ENCODE measurements at places on chromosomes 4 and X. TPM values are rescaled to one million over a fixed set of nuclear protein-coding genes. Genes with fewer than 3 reads are reported as not detected.
A peak's percentile ranks its signal among the peaks of the same experiment; 100 is the strongest.

SSX2B gene
- total RNA-seq = not detected

MAGEC3 gene
- not detected for total RNA-seq

PHOX2B gene
- total RNA-seq = not detected

TLR1 gene
- 0.42 TPM for total RNA-seq

TEX13D gene
- not detected for total RNA-seq

IGFBP7 gene
- total RNA-seq = 3,484 TPM

ANXA10 gene
- not detected for total RNA-seq

ASB12 gene
- not detected for total RNA-seq

AMOT gene
- total RNA-seq = 7.2 TPM

GRCh38 chr4:45004847-45005565 lies 278.6 kb upstream of the GNPDA2 start:
- DNase-seq = no peak

DNA sequence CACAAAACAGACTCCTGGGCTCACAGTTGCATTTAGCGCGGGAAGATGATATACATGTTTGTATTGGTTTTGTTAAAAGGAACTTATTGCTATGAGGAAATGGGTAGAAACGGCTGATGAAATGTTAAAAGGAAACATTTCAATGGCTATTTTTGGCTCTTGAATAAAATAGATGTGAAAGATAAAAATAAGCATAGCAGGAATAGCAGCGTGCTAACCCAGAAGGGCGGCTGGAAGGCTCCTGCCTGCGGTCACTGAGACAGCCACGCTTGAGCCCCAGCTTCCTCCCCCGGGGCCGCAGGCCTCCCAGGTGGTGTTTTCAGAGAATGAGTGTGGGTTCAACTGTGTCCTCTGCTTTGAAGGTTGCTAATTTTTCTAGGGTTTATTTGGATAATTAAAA lies 35.0 kb upstream of the CLCN4 start:
- no peak for DNase-seq

DNA sequence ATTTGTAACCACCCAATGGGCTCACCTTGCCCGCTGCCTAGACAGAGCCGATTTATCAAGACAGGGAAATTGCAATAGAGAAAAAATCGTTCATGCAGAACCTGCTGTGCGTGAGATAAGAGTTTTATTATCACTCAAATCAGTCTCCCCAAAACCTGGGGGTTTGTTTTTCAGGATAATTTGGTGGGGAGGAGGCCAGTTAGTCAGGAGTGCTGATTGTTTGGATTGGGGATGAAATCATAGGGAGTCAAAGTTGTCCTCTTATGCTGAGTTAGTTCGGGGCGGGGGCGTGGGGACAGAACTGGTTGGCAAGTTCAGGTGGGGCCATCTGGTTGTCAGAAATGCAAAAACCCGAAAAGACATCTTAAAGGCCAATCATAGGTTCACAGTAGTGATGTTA lies 203.0 kb downstream of the MAB21L2 start:
- no peak for DNase-seq

DNA sequence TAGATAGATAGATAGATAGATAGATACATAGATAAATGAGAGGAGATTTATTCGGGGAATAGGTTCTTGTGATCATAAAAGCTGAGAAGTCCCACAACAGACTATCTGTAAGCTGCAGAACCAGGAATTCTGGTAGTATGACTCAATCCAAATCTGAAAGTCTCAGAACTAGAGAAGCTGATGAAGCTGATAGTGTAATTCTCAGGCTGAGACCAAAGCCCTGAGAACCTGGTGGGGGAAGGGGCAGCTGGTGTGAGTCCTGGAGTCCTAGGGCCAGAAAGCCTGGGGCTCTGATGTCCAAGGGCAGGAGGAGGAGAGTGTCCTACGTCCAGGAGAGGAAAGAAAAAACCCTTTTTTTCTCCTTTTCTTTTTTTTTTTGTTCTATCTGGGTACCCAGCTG lies 8.0 kb upstream of the BANK1 start:
- no peak for DNase-seq

GRCh38 chrX:41339148-41339547 lies 5.2 kb downstream of the DDX3X start:
- DNase-seq = no peak

- DNase-seq = peak; percentile 34
Measured at GRCh38 chrX:1205681-1206611, 6.5 kb downstream of the CRLF2 start.

GRCh38 chr4:102301167-102301566 lies 44.1 kb downstream of the SLC39A8 start:
- no peak for DNase-seq

- no peak for DNase-seq
Measured at GRCh38 chr4:152981842-152982241, 45.7 kb downstream of the FHDC1 start.

DNA sequence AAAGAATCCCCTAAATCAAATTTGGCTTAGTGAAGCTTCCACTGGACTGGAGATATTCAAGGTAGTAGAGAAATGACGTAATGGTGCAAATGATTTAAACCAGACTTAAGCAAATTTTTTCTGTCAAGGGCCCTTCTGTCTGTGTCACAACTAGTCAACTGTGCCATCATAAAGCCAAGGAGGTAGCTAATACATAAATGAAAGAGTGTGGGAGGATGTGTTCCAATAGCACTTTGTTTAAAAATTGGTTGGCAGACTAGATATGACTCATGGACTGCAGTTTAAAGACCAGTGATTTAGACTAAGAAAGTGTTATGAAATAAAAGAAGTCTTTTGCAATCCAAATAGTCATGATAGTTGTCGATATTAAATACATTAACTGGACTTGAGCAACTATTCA lies 24.3 kb upstream of the TEX13C start:
- DNase-seq = no peak

DNA sequence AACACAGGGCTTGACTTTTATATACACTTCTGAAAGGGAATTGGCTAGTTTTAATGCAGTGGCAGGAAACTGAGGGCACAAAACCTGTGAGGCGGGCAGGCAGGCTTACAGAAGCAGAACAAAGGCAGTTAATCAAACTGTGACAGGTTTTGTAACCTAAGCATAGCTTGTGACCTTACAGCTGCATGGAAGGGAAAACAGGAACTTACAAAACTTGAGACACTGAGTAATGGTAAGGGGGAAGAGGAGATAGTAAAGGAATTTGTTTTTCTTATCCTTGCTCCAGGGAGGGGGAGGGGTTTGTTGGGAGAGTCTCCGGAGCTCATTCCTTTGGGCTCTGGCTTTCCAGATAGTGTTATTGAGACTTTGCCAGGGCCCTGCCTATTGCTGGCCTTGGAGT lies 55.6 kb downstream of the SLITRK4 start:
- DNase-seq = no peak

GRCh38 chr4:55663145-55663544 lies 27.0 kb upstream of the NMU start:
- no peak for DNase-seq

- DNase-seq = no peak
Measured at GRCh38 chrX:109848461-109849050, 115.5 kb upstream of the ACSL4 start.

DNA sequence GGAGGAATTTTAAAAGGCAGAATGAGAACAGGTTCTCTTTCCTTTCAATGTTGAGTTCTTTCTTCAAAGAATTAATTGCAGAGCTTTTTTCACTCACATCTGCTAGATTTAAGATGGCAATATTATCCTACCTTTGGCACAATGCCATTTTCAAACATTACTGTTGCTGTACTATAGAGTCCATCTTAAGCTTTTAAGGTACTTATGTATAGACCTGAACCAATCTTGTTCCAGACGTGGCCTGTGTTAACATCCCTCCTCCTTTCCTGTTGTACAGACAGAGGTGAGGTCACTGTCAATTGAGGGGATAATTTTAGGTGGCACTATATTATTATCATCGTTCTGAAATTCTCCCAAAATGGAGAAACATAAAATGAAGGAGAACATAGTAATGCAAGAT lies 53.0 kb upstream of the MYOZ2 start:
- no peak for DNase-seq

Measured in osteocyte (in vitro differentiated cells).